NCI-H2107 (cell line): ENCODE measurements at places on chromosomes 13 and 19.

- no peak for DNase-seq
Observed at GRCh38 chr19:30092721-30093569, 150.9 kb downstream of the URI1 start.

GRCh38 chr19:38251564-38252051 lies 4.6 kb downstream of the PPP1R14A start:
- no peak for DNase-seq

DNA sequence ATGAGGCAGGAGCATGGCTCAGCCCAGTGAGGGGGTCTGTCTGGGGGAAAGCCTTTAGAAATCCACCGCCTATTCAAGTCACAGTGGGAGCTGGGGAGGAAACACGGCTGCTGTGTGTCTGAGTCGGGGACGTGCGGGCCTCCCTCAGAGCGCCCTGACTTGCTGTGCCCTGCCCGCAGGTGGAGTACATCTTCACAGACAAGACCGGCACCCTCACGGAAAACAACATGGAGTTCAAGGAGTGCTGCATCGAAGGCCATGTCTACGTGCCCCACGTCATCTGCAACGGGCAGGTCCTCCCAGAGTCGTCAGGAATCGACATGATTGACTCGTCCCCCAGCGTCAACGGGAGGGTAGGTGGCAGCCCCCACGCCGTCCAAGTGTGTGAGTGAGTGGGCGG lies 137.8 kb upstream of the MCF2L start:
- DNase-seq: no peak

- DNase-seq: no peak
Observed at GRCh38 chr13:54162069-54162468, 1133.5 kb downstream of the OLFM4 start.

- DNase-seq: peak; percentile 1
Observed at GRCh38 chr13:32310134-32310706, 4.9 kb downstream of the ZAR1L start.

DNA sequence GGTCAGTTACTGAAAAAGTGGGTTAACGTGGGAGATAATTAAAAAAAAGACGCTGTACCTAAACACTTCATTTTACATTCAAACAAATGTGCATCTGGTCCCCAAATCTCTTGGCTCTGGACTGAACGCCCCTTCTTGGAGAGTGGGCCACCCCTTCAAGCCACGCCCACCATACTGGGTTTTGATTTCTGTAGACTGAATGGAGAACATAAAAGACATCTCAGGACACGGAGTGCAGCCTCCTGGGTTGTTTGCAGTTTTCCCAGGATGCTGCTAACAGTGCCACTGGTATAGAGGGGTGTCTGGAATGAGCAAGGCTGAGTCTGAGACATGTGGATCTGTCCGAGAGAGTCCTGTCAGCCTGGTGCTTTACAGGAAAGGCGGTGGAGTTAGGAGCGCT lies 10.6 kb downstream of the TFDP1 start:
- DNase-seq: no peak

DNA sequence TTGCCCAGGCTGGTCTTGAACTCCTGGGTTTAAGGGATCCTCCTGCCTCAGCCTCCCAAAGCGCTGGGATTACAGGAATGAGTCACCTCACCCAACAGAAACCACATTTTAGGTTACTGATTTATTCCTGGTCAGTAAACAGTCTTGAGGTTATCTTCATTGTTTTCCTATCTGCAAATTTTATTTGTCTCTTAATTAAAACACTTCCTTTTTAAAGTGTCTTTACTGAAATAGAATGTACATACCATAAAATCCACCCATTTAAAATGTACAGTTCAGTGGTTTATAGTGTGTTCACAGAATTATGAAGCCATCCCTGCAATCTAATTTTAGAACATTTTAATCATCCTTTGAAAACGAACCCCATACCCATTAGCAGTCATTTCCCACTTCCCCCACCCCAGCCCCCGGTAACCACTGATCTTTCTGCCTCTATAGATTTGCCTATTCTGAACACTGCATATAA lies 63.0 kb downstream of the MAP4K1 start:
- DNase-seq: no peak

DNA sequence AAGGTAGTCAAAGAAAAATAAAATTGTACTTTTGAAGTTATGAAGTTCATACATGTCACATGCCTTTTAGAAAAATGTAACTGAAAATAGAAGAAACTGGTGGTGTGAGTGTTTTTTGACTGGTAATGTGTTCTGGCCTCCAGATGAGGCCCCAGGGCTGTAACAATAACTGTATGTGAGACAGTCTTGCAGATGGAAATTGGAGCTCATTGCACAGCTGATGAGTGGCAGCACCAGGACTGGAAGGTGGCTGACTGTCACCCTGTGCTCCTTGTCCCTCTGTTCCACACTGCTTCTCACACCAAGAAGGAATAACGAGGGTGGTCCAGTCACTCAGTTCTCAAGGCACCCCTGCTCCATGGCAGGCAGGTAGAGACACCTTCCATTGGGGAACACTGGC lies 215.6 kb downstream of the SLC7A1 start:
- no peak for DNase-seq

DNA sequence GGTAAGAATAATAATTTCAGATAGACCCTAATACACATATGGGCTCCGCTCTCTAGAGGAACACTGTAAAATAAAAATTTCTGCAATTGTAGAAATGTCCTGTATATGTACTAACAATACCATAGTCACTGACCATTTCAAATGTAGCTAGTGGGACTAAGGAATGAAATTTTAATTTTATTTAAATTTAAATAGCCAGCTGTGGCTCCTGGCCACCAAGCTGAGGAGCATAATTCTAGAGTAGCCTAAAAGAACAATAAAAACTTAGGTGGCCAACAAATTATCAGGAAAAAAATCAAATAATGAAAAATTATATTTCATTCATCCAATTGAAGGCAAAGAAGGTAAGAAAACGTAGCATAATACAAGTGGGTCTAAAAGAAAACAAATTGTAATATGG lies 240.9 kb upstream of the MIR17HG start:
- DNase-seq: no peak

DNA sequence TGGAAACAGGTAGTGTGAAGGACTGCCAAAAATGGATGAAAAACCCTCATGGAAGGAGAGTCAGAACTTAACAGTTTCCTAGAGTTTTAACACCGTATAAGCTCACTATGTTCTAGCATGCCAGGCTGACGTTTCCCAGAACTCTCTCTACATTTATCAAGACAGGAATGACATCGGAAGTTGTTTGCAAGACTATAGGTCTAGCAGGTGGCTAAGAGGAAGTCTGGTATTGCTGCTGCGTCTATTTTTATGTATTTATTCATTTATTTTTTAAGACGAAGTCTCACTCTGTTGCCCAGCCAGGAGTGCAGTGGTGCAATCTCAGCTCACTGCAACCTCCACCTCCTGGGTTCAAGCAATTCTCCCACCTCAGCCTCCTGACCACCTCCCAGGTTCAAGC lies 20.5 kb upstream of the ARL11 start:
- DNase-seq: no peak

DNA sequence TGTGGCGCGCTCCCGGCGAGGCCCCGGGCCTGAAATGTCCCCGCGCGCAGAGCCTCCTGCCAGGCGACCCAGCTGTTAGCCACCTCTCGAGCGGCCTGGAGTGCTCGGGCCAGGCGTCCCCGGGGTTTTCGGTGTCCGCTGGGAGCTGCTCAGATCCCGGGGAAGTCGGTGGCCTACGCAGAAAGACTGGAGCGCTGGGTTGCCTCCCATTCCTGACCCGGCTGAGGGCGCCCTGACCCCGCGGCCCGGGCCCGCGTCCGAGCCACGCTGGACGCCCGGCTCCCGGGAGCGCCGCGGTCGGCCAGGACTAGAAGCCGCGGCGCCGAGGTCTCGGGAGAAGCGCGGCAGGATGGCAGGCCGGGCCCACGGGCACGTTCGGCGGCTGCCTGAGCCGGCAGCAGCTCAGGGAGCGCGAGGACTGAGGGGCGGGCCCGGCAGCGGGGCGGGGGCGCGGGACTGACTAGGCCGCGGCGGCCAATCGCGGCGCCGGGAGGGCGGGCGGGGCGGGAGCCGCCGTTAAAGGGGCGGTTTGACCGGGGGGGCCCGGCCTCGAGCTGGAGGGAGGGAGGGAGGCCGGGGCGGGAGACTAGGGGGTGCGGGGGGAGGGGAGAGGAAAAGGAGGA lies 1.3 kb upstream of the ZIC2 start:
- peak; percentile 76 for DNase-seq

GRCh38 chr13:99726282-99726894 lies 225.1 kb downstream of the TM9SF2 start:
- DNase-seq: no peak

DNA sequence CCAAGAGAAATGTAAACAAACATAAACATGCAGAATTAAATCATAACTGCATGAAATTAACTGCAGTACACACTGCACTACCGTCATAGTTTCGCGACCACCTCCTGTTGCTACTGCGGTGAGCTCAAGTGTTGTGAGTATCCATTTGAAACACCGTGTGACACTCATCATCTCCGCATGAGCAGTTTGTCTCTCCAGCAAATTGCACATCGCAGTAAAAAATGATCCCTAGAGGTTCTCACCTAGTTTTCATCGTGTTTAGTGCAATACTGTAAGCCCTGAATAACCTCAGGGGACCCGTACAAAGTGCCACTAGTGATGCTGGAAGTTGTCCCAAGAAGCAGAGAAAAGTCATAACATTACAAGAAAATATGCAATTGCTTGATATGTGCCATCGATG lies 147.7 kb downstream of the DPF1 start:
- peak; percentile 33 for DNase-seq

DNA sequence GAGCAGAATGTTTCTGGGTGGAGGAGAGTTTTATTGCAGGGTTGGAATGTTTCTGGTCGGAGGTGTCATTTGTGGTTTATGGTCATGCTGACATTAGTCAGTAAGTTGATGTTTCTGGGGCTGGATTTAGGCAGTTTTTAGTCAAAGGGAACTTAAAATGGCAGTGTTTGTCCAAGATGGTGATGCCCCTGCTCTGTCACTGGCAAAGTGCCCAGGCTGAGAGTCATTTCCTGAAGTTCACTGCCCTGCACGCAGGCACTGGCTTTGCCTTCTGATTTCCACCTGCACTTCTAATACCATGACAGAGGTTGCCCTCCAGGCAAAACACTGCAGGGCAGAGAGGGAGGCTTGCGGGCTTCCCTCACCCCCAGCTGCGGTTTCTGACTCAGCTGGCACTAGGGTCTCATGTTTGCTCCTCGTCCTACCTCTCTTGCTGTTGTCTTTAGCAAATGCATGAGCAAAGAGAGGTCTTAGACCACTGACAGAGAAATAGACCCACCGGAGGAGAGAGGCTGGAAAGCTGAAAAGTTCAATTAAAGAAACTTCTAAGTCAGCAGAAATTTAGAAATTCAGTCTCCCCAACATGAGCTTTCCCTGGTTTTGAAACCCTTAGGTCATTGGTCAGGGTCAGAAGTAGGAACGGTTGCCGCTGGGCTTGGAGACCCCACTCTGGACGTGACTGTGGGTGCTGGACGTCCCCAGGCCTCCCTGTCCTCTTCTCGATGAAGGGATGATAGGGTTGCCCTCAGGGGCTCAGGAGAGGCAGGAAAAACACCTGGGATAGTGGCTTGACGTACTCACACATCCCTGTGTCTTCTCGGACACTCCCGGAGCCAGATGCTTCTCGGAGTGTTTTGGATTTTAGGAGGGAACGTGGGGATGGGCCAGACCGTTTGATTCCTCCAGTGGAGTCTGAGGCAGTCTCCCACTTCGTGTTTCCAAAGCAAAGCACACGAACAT lies 26.3 kb downstream of the TMEM255B start:
- DNase-seq: no peak

DNA sequence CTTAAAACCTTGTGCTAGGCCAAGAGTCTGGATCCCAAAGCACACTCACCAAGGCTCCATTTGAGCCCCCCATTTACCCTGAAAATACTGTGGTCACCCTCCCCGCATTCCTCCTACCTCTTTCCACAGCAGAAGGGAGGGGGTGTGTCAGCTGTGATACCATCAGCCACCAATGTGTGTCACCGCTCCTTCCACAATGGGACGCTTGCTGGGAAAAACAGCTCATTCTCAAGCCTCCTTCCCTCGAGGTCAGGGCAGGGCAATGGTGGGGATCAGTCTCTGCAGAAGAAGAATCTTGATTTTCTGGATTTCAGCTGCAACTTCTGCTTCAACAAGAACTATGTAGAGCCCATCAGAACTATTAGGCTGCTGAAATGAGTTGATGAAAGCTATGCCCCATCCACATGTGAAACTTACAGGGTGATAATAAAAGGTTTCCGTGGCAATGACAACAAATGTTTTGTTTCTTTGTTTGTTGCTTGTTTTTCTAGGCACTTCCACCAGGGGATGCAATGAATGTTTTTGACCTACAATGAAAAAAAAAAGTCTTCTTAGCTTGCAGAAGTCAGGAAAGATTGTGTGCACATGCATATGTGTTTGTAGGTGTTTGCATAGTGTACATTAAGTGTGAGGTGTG lies 26.4 kb upstream of the ZNF507 start:
- no peak for DNase-seq

DNA sequence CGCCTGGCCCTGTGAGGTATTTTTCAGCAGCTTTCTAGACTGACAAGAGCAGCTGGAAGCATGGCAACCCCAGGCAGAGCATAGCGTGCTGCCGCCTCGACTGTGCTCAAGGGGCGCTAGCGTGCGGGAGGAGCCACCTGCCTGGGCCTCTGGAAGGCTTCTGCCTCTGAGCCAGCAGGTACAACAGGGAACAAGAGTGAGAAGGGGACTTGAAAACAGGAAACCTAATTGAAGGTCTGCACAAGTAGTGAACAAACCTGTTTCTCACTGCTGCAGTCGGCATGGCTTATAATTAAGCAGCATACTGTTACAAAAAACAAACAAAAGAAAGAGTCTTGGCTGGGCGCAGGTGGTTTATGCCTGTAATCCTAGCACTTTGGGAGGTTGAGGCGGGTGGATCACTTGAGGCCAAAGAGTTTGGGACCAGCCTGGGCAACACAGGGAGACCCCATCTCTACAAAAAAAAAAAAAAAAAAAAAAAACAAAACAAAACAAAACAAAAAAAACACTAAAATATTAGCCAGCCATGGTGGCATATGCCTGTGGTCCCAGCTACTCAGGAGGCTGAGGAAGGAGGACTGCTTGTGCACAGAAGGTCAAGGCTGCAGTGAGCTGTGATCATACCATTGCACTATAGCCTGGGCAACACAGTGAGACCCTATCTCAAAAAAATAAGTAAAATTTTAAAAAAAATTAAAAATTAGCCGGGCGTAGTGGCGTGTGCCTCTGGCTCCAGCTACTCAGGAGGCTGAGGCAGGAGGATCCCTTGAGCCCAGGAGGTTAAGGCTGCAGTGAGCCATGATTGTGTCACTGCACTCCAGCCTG lies 12.6 kb upstream of the GARRE1 start:
- peak; percentile 35 for DNase-seq

- DNase-seq: no peak
Observed at GRCh38 chr13:106276876-106277275, 258.6 kb downstream of the EFNB2 start.

DNA sequence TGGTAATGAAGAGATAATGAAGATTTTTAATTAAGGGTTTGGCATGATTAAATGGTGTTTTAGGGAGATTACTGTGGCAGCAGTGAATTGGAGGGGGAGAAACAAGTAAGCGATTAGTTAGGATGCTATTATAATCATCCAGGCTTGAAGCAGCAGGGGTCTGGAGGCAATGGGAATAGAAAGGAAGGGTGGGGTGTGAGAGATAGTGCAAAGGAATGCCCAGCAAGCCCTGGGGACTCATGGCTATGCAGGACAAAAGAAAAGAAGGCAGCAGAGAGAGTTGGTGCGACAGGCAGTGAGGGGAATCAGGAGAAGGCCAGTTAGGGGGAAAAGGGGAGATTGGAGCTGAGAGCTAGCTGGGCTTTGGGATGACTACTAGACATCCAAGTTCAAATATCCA lies 34.5 kb downstream of the SOX21 start:
- no peak for DNase-seq

- DNase-seq: no peak
Observed at GRCh38 chr13:40982772-40983171, 36.3 kb downstream of the ELF1 start.
